ENCODE measurements at places on chromosomes 6 and 20.

DNA sequence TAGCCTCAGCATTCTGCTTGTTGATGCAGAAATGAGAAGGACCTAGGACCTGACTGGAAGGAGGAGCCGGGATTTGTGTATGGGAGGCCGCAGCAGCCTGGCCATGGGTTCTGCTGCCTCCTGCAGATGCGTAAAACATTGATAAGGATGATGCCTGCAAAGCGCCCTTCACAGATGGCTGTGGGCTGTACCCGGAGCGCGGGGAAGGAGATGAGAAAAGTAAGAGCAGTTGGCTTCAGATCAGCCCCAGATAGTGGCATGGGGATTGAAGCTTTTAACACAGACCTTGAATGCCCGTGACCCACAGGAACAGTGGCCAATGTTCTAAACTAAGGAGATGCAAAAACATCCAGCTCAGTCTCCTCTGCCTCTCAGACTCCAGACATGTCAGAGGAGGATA, 136.4 kb upstream of the KCNG1 start:
- no peak for DNase-seq

GRCh38 chr6:77124604-77125003, 338.7 kb downstream of the HTR1B start:
- no peak for DNase-seq

GRCh38 chr6:155436981-155437749, 18.5 kb downstream of the NOX3 start:
- DNase-seq = no peak

GRCh38 chr6:149015535-149016525, 269.0 kb downstream of the UST start:
- no peak for DNase-seq

DNA sequence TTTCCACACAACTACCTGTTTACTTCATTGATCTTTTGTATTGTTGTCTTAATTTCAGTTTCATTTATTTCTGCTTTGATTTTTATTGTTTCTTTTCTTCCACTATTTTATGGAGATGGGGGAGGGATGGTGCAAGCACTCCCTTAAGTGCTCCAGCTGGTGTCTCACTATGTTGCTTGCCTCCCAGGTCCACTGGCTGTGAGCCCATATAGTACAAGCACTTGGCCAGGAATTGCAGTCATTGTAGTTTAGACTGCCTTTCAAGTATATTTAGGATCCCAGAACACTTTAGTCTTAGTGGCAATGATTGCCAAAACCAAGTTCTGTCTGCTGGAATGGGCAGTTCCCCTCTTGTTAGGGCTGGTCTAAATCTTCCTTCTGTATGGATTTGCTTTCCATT, 34.9 kb upstream of the MAN1A1 start:
- DNase-seq = no peak

DNA sequence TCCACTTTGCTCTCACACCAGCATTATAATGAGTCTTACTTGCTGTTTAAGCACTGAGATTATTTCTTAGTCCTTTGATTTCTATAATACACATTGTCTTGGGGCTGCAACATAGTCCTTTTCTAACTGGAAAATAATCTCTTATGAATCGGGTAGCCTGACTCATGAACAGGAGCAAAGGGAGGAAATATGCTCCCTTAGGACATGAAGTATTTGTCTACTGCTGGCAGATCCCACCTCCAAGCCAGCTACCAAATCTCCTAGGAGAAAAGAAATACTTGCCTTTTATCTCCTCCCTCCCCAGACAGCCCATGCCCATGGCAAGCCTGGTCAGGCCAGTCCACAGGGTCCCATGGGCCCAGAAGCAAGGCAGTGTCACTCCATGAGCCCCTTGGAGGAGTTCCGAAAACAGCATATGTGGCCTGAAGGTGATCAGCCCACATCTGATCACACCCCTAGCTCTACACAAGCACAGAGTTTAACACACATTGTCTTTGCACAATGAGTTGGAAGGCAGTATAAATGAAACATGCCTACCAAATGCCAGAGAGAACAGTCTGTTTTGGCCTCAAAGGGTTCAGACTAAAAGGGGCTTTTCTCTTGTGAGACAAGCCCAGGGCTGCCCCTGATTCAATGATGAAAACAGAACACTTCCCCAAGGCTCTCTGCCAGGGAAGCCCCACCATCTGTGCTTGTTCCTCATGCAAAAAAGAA, 37.1 kb upstream of the SLC4A11 start:
- DNase-seq = no peak

GRCh38 chr6:7433121-7433617, 43.6 kb downstream of the RIOK1 start:
- DNase-seq = no peak

DNA sequence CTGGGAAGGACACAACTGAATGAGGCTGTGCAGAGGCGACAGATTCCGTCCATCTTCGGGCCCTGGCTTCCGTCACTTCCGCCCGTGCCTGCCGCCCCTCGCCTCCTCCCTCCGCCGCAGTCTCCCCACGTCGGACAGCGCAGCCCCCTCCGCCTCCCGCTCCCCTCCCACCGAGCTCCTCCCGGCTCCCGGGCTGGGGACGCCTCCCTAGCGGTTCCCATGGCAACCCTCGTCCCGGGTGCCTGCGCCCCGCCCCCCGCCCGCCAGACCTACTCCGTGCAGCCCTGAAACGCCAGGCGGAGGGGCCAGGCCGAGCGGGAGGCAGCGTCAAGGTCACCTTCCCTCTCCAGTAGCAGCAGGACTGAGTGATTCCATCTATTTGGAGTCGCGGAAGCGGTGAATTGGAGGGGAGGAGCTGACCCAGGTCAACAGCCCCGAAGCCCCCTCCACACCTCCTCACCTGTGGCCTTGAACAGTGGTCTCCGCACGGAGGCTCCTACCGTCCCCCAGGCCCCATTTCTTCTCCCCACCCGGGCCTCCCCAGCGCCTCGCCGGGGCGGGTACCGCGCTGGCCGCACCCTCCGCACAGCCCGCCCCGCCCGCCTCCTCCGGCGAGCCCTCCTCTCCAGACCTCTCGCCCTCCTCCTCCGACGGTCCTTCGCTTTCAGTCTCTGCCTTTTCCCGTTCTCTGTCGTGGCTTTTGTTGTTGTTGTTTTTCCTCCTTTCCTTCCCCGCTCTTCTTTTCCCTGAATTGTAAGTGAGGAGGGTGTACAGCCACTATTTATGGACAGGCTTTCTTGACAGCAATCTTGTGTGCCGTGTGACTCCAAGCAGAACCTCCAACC, 951 bp downstream of the NRSN2 start:
- peak; percentile 65 for DNase-seq

GRCh38 chr6:167565388-167565787, 240.5 kb downstream of the TTLL2 start:
- no peak for DNase-seq

All from T-helper 1 cell (primary cell).